Mesangial cell (primary cell): ENCODE measurements at places on chromosomes 3 and 15. TPM values are rescaled to one million over a fixed set of nuclear protein-coding genes. Genes with fewer than 3 reads are reported as not detected.

Gene COL7A1
- 122 and 146 TPM in 2 replicates for total RNA-seq

Gene DPPA2
- total RNA-seq = not detected in 2 replicates

Gene PLA2G4B
- total RNA-seq = 2.4 TPM in 1 of 2 replicates, not detected in the other

Gene GPR149
- total RNA-seq = not detected in 2 replicates

Gene GP5
- total RNA-seq = under 0.01 and 0.16 TPM in 2 replicates

Gene SKOR1
- 0.25 TPM in 1 of 2 replicates, not detected in the other for total RNA-seq

Gene CPA3
- total RNA-seq = not detected in 2 replicates

Gene RETNLB
- total RNA-seq = not detected in 2 replicates

Gene IP6K2
- 60.1 and 76.3 TPM in 2 replicates for total RNA-seq

Gene CHRM5
- under 0.01 TPM in 1 of 2 replicates, not detected in the other for total RNA-seq

Gene CORO2B
- total RNA-seq = 4.7 and 8.5 TPM in 2 replicates

Gene ANKRD34C
- total RNA-seq = not detected in 2 replicates

Gene DPPA4
- total RNA-seq = 0.25 TPM in 1 of 2 replicates, not detected in the other

Gene CEP152
- total RNA-seq = 4.1 and 4.3 TPM in 2 replicates

Gene CHMP2B
- total RNA-seq = 17.1 and 21.5 TPM in 2 replicates

Gene NR1I2
- under 0.01 and 0.16 TPM in 2 replicates for total RNA-seq

Gene TMC3
- not detected in 2 replicates for total RNA-seq

Gene ALDH1A3
- total RNA-seq = 18.5 and 19.7 TPM in 2 replicates

Gene EFL1
- 8.2 and 11.9 TPM in 2 replicates for total RNA-seq

Gene GOLGA6L4
- 0.25 and 0.49 TPM in 2 replicates for total RNA-seq

Gene SNTN
- total RNA-seq = not detected in 2 replicates

Gene SERPINI2
- total RNA-seq = not detected in 2 replicates

Gene SPINK8
- total RNA-seq = not detected in 2 replicates

Gene DUOXA2
- not detected in 2 replicates for total RNA-seq

Gene HRG
- total RNA-seq = not detected in 2 replicates

Gene TMEM44
- total RNA-seq = 13.5 and 29.3 TPM in 2 replicates

Gene PLSCR2
- total RNA-seq = not detected in 2 replicates

Gene PIGZ
- 0.98 and 6.6 TPM in 2 replicates for total RNA-seq

Gene MYLK
- 98.6 and 155 TPM in 2 replicates for total RNA-seq

Gene ECE2
- not detected in 2 replicates for total RNA-seq

Gene NANOGP8
- total RNA-seq = not detected in 2 replicates

Gene CADM2
- not detected in 2 replicates for total RNA-seq

Gene RASGRF1
- total RNA-seq = 0.16 and 0.38 TPM in 2 replicates

Gene THPO
- not detected in 2 replicates for total RNA-seq

Gene VILL
- total RNA-seq = 3.9 and 8.7 TPM in 2 replicates

Gene GOLGA6L9
- 0.81 and 1.1 TPM in 2 replicates for total RNA-seq

Gene IGF2BP2
- total RNA-seq = 50.5 and 57.7 TPM in 2 replicates

Gene DUOX1
- 0.51 TPM in 1 of 2 replicates, not detected in the other for total RNA-seq

Gene MTFMT
- 18.4 and 25.4 TPM in 2 replicates for total RNA-seq

Gene C3orf52
- 13.1 and 15.0 TPM in 2 replicates for total RNA-seq

Gene BOC
- total RNA-seq = 2.6 and 7.6 TPM in 2 replicates

Gene CYP8B1
- total RNA-seq = not detected in 2 replicates

Gene SLC22A13
- 0.13 and 0.16 TPM in 2 replicates for total RNA-seq

Gene CCDC54
- not detected in 2 replicates for total RNA-seq

Gene CPN2
- total RNA-seq = not detected in 2 replicates

Gene MOBP
- not detected in 2 replicates for total RNA-seq

Gene PLXNB1
- total RNA-seq = 55.9 and 190 TPM in 2 replicates

Gene C3orf49
- not detected in 2 replicates for total RNA-seq

Gene C2CD4A
- total RNA-seq = 0.25 TPM in 1 of 2 replicates, not detected in the other

Gene ADGRG7
- not detected in 2 replicates for total RNA-seq
